ENCODE measurements at places on chromosomes 11 and 22. TPM values are rescaled to one million over a fixed set of nuclear protein-coding genes. Genes with fewer than 3 reads are reported as not detected.

The BAIAP2L2 gene
- total RNA-seq: not detected

The CDC42EP2 gene
- total RNA-seq: 14.2 TPM

The KLHDC7B gene
- total RNA-seq: 0.10 TPM

The KMT2A gene
- 64.5 TPM for total RNA-seq

The OR4A16 gene
- not detected for total RNA-seq

The ESAM gene
- total RNA-seq: 24.0 TPM

The ROM1 gene
- total RNA-seq: 0.72 TPM

The OR5T3 gene
- not detected for total RNA-seq

The OSBP gene
- total RNA-seq: 78.6 TPM

The FGF3 gene
- total RNA-seq: not detected

The SMTNL1 gene
- total RNA-seq: 107 TPM

The CARD16 gene
- total RNA-seq: 3.3 TPM

The HORMAD2 gene
- not detected for total RNA-seq

The KCNQ1OT1 gene
- total RNA-seq: 10.3 TPM

The MSANTD2 gene
- total RNA-seq: 21.7 TPM

The C11orf52 gene
- 1.8 TPM for total RNA-seq

The RFPL1 gene
- not detected for total RNA-seq
